WTC11 (cell line): ENCODE measurements at places on chromosomes 6 and 20.

DNA sequence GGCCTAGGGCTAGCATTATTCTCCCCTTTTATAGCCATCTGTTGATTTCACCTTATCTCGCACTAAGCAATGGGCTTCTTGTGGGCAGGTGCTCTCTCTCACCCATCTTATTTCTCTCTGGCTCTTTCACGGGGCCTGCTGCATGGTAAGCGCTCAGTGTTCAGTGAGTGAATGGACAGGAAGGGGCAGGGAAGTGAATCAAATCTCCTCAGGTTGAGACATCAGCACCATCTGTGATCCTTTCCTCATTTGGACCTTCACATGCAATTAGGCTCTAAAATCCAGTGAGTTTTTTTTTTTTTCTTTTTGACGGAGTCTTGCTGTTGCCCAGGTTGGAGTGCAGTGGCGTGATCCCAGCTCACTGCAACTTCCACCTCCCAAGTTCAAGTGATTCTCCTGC, 76.5 kb upstream of the EZR start:
- DNase-seq, result no peak

GRCh38 chr6:84062519-84063154, 29.1 kb downstream of the MRAP2 start:
- DNase-seq, result no peak

DNA sequence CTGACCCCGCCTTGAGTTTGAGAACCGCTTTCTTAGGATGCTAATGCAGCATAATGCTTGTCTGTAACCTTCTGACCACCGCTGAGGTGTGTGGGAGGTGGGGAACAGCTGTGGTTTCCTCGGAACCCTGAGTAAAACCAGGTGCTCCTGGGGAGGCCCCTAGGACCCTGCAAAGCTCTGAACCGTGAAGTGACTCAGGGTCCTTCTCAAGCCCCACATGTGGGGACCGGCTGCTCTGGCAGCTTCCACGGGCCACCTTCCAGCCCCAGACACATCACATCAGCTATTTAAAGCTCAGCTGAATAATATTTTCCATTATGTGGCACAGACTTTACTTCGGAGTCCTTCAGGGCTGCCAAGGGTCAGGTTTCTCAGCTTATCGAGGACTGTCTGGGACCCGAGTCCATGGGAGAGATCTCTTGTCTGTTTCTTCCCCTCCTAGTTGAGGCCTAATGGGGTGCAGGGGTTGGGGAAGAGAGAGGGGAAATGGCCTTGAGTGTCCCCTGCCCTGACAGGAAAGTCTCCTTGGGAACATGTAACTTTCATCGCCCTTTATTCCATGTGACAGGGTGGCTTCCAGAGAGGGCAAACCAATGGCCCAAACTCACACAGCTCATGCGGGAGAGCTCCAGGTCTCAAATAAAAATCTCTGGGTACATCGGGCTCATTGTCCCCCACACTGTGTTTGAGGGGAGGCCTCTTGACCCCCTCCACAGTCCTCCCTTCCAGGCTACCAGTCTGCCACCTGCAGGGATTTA, 186.1 kb upstream of the SLC24A3 start:
- DNase-seq, result no peak

GRCh38 chr6:36523451-36523850, 23.8 kb downstream of the STK38 start:
- DNase-seq, result no peak

DNA sequence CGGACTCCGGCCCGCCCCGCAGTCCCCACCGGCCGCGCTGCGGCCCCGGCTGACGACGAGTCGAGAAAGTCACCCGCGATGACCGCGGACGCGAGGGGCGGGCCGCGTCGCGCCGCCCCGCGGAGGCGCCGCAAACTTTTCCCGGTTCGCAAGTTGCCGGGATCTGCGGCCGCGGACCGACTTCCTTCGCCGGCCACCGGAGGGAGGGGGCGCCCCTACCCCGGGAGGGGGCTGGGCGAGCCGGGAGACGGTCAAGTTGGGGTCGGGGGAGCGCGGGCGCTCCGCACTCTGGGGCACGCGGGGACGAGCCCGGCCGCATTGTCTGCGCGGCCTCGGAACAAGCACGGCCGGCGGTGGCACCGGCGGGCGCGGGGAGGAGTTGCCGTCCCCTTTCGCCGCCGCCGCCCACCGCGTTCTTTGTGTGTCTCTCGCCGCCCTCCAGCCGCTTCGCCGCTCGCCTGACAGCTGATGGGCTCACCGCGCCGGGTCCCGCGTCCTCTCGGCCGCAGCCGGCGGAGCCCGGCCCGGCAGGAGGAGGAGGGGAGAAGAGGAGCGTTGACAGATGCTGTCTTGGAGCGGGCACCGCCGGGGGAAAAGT, 131.6 kb downstream of the OGFRL1 start:
- no peak for DNase-seq

DNA sequence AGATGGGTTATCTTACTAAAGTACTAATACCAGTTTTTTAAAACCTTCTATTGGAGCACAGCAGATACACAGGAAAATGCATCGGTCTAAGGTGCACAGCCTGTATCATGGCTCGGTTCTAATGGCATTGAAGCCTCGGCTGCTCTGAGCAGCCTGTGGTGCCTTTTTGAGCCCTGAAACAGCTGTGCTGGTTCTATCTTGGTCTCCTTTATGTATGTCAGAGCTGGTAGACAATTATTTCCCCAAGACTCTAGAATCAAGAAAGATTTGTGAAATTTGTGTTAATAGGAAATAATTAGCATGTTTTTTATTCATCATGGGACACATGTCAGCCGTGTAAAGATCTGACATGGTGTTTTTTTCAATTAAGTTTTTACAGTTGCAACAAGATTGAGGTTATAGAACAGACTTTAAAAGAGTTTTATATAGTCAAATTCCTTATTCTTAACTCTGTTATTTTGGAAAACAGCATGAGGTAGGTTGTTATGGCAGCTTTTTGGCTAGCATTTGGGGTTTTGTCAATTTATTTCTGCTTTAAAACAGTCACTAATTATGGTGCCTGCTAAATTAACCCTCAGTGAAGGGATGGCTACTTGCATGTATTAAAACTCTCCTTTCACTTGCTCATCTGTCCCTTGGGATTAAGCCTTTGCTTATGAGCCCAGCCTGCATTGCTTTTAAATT, 40.3 kb upstream of the C20orf144 start:
- DNase-seq, result no peak

GRCh38 chr6:45781890-45782289, 233.8 kb downstream of the CLIC5 start:
- no peak for DNase-seq

GRCh38 chr6:169398342-169399105, 144.9 kb upstream of the THBS2 start:
- DNase-seq, result no peak

DNA sequence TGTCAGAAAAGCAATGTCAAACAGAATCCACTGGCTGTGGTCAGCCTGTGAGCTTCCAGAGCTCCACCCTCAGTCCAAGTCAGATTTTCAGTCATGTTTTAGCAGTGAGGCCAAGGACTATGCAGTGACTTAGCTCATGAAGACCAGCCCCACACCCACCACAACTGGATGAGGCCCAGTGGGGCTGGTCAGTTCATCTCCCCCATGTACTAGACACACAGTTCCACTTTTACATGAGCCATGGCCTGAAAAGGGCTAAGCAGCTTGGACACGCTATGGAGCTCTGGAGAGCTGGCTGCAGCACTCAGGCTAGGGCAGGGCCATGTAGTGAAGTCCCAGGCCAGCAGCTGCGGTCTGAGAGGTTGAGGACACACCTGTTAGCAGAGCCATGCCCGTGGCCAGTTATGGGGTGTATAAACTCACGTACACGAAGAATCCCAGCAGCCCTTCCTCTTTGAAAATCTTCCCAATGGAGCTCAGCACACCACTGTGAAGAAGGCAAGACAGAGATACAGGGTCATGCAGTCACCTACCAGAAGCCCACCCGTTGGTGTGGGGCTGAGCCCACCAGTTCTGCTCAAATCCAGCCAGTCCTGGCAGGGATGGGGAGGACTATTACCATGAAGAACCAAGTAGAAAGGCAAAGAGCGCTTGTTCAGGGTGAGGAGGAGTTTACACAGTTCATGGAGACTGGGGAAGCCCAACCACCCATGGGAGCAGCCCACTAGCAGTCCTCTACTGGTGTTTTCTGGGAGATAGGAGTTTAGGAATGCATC, 10.6 kb downstream of the MTCH1 start:
- DNase-seq, result no peak

DNA sequence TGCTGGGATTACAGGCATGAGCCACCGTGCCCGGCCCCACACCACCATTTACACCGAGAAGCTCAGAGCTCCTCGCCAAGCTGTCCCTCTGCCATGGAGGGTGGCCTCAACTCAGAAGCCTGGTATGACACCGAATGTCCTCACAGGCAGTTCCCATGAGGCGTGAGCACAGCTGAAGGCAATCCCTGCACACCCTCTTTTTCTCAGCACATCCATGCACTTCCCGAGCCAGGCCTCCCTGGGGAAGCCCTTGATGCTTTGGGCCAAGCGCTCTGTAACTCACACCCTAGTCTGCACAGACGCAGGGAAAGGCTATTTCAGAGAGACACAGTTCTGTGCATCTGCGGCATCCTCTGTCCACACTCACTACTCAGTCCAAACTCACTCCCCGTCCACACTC, 18.4 kb downstream of the THBS2 start:
- no peak for DNase-seq

GRCh38 chr6:114140416-114140815, 169.5 kb upstream of the HDAC2 start:
- no peak for DNase-seq

DNA sequence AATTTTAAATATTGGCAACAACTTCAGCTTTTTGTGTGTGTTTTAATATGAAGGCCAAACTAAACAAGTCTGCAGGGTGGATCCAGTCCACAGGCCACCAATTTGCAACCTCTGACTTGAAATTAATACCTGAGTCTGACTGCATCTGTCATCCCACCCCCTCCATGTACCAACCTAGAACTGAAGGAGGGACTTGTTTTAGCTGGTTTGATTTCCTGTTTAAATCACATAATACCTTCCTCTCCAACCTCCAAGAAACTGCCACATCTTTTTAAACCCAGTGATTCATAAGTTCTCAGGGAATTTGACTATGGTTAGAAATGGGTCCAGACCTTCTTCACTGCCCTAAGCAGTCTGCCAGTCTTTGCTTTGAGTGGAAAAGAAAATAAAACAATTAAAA, 21.6 kb downstream of the RNF8 start:
- no peak for DNase-seq

DNA sequence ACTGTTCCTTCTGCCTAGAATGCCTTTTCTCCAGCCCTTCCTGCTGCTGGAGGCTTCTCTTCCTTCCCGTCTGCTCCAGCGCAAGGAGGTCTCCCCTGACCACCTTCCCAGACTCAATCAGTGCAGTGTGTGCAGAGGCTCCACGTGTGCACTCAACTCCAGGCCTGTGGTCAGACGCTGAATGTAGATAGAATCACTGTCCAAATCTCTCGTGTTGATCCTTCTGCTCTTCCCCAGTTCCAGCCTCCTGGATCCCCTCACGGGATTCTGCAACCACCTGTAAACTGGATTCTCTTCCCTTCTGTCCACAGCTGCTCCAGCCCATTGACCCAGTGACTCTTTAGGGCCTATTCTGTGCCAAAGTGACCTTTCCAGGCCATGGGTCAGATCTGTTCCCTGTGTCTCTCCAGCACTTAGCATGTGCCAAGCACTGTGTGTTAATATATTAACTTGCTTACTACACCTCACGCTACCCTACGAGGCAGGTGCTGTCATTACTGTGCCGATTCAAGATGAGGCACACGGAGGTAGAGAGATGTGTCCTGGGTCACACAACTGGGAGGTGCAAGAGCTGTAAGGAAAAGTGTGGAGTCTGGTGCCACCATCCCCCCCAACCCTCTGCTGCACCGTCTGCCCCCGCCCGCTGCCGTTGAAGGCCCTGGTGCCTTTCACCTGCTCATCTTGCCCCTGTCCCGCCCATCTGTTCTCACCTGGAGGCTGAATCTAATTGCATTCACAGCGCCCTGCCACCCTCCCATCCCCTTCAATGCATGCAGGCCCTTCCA, 112.2 kb downstream of the SULF2 start:
- no peak for DNase-seq

DNA sequence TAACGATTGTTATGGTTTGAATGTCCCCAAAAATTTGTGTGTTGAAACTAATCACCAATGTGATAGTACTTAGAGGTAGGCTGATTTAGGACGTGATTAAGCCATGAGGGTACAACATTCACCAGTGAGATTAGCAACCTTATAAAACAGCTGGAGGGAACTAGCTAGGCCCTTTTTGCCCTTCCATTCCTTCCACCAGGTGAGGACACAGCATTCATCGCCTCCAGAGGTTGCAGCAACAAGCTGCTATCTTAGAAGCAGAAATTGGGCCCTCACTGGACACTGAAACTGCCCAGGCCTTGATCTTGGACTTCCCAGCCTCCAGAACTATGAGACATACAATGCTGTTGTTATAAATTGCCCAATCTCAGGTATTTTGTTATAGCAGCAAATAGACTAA, 340.7 kb upstream of the JARID2 start:
- DNase-seq, result no peak

GRCh38 chr6:163438298-163438939, 23.9 kb downstream of the QKI start:
- no peak for DNase-seq

GRCh38 chr6:24537082-24537699, 42.4 kb downstream of the ALDH5A1 start:
- DNase-seq, result no peak

- no peak for DNase-seq
These were observed 68.3 kb downstream of the MMS22L start for GRCh38 chr6:97214671-97215070.

GRCh38 chr20:12773936-12774335, 234.8 kb upstream of the SPTLC3 start:
- no peak for DNase-seq

- DNase-seq, result peak; percentile 88
These were observed 24.6 kb upstream of the GATA5 start for GRCh38 chr20:62500237-62500864.

GRCh38 chr6:135451617-135452190, 45.8 kb downstream of the AHI1 start:
- DNase-seq, result no peak

DNA sequence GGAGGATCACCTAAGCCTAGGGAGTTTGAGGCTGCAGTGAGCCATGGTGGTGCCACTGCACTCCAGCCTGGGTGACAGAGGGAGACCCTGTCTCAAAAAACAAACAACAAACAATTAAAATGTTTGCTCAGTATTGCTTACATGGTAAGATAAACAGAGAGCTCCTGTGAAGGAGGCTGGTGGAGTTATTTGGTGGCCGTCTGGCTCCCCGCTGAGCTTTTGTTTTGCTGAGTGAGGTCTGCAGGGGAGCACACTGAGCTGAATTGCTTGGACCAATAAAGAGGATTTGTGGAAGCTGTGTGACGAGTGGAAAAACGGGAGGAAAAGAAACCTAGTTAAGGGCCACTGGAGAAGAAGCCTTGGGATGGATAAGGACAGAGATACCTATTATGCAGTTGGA, 41.1 kb upstream of the BMP6 start:
- peak; percentile 85 for DNase-seq
